ENCODE measurements at places on chromosomes 16 and 17. TPM values are rescaled to one million over a fixed set of nuclear protein-coding genes. Genes with fewer than 3 reads are reported as not detected.

The RCVRN gene
- total RNA-seq, result not detected

The TPSD1 gene
- not detected for total RNA-seq

The RSKR gene
- 5.0 TPM for total RNA-seq

The MYOCD gene
- 3.2 TPM for total RNA-seq

The CA7 gene
- total RNA-seq, result not detected

The TAT gene
- total RNA-seq, result not detected

The WNT3 gene
- total RNA-seq, result 4.0 TPM

The SLX4 gene
- total RNA-seq, result 6.0 TPM

The ORC6 gene
- 73.8 TPM for total RNA-seq

- no peak for DNase-seq
Observed at GRCh38 chr17:8436844-8437171, 1.1 kb downstream of the NDEL1 start.

- no peak for DNase-seq
Observed at GRCh38 chr16:83011939-83012338, 385.2 kb downstream of the CDH13 start.

GRCh38 chr17:48113201-48113676 lies 5.7 kb downstream of the SNX11 start:
- no peak for DNase-seq

DNA sequence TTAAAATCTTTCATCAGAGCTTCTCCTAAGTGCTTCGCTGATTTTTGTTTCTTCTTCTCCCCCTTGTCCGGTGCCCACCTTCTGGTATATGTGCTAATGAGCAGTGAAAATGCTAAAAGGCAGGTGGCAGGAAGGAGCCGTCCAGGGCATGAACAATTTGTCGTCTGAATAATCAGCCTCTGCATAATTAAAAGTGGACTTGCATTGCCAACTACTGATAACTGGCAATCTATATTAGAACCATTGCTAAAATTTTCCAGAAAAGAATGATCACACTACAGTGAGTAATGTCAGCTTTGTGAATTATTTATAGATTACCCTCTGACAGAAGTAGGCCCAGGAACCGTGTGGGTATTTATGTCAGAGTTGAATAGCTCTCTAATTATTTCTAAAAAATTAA lies 28.1 kb downstream of the SERPINF1 start:
- DNase-seq, result no peak

GRCh38 chr17:64534187-64534586 lies 27.4 kb downstream of the CEP95 start:
- DNase-seq, result no peak

DNA sequence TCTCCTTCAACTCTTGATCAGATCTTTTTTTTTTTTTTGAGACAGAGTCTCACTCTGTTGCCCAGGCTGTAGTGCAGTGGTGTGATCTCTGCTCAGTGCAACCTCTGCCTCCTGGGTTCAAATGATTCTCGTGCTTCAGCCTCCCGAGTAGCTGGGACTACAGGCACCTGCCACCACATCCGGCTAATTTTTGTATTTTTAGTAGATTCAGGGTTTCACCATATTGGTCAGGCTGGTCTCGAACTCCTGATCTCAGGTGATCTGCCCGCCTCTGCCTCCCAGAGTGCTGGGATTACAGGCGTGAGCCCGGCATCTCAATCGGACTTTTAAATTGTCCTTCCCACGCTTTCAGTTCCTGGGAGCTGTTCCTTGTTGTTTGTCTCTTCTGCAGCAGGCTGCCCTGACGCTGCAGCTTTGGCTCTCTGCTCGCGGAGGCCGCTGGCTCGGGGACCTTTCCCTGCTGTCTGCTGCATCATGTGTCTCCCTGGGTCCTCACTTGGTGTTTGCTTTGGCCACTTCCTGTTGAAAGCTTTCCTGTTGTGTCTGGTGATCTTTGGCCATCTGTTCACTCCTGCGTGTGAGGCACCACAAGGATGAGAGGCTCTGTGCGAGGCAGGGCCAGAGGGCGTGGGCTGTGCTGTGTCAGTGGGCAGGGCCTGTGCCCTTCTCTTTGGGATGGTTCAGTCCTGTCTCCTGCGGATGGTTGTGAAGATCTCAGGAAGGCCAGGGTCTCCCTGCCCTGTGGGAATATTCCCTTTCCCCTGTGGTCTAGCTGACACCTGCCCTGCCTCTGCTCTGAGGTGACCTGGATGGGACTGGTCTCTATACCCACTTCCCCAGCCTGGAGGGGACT lies 18.4 kb upstream of the CAPN15 start:
- no peak for DNase-seq

DNA sequence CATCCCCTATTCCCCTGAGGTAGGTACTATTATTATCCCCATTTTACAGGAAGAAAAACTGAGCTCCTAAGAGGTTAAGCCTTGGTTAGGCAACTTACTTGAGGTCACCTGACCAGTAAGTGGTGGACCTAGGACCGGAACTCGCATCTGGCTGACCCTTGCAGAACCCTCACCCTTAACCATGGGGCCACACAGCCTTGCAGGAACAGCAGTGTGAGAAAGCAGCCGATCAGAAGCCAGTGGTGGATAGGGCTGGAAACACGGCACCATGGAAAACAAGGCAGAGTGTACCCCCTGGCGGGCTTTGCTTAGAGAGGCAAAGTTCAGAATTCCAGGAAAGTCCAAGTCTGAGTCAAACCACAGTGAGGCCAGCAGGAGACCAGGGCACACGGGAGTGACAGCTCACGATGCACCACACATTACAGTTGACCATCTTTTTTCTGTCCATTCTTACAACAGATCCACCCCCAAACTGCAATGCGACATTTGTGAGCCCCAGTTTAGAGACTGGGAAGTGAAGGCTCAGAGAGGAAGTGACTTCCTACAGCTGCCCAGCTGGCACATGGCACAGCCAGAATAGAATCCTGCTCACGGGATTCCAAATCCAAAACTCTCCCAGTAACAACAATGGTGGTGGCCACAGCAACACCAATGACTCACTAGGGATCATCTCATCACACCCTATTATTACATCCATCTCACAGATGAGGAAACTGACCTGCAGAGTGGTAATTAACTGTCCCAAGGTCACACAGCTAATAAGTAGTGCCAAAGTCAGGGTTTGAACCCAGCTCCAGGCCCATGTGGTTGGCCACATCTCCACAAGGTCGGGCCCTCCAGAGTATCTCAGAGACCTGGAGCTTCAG lies 20.3 kb downstream of the KIFC3 start:
- DNase-seq, result peak; percentile 32

- DNase-seq, result peak; percentile 89
Observed at GRCh38 chr16:57736419-57737351, 1.1 kb downstream of the KATNB1 start.

- peak; percentile 81 for DNase-seq
Observed at GRCh38 chr17:77109764-77110359, 30.9 kb upstream of the SEC14L1 start.

- no peak for DNase-seq
Observed at GRCh38 chr16:71867939-71868338, 16.0 kb downstream of the ZNF821 start.

DNA sequence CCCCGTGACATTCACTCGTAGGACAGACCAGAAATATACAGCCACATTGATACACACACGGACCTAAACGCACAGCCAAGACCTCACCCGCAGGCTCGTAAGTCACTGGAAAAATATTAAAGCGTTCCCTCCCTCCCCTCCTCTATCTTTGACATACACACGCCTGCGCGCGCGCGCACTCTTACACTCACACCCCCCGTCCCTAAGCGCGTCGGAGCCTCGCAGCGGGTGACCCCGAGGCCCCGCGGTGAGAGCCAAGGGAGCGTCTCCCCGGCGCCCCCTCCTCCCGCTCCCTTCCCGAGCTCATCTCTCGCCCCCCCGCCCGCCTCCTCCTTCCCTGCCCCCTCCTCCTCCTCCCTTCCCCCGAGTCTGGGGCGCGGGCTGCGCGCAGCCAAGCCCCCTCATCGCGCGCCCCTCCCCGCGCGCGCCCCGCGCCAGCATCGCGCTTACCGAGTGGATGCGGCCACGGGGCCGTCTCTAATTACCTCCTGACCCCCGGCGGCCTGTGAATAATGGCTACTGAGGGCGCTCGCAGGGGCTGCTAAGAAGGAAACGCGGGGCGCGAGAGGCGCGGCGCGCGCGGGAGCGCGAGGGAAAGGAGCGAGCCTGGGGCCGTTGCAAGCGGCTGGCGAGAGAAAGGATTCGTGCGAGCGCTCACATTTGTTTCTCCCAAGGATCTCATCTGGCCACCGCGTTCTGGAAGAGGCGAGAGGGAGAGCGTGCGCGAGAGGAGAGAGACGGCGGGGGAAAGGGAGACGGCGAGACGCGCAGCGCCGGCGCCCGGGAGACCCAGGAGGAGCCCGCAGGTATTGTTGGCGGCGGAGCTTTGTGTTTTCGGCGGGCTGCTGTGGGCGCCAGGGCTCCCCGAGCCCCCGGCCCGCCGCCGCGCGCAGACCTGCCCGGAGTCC lies 42.4 kb downstream of the RAI1 start:
- DNase-seq, result peak; percentile 65

- no peak for DNase-seq
Observed at GRCh38 chr17:63995626-63996025, 2.5 kb upstream of the PRR29 start.

- DNase-seq, result no peak
Observed at GRCh38 chr16:47481698-47482374, 20.7 kb downstream of the PHKB start.

DNA sequence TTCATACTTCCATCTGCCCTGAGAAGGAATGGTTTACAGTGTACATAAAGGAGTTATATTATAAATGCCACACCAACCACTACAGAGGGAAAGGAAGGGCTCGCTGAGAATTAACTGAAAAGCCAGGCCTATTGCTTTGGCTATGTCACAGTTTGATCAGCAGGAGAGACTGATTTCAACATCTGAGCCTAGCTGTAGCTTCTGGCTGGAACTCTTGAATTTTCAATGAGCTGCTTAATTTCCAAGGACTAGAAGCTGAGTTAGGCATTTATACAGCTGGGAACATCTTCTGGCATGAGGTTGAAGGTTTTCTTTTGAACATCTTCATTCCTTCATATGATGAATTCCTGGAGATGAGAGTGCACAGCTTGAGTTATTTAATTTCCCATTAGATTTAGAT lies 47.6 kb upstream of the GNAO1 start:
- no peak for DNase-seq

DNA sequence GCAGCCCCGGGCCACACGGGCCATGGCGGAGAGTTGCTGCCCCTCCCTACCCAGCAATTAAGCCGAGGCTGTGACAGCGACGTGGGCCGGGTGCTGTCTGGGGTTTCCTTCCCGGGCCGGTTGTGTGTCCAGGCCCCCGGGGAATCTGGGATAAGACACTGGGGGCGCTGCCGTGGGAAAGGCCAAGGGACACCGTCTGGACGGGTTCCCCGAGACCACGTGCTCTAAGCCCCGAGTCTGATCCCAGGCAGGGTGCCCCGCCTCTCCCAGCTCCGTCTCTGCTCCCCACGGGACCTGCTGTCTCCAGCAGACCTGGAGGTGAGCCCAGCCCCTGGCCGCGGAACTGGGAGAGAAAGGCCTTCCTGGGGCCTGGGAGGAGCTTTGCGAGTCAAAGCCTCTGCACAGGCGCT lies 92.2 kb downstream of the IRX3 start:
- DNase-seq, result no peak

GRCh38 chr17:45850468-45850867 lies 5.8 kb downstream of the SPPL2C start:
- DNase-seq, result no peak

DNA sequence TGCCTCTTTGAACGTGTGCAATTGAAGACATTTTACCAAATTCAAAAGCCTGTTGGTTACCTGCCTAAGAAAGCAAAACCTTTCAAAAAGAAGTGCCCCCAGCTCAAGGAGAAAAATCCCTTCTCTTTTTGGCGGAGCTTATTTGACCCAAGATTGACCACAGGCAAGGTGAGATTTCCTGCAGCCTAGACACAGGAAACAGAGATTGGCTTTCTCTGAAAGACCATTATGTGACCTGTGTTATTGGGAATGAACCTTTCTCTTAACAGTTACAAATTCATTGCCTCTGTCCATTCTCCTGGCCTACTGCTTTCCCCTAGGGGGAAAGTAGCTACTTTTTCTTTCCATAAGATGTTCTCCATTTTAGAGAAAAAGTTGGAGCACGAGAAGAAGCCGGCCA lies 42.1 kb upstream of the MAF start:
- no peak for DNase-seq

- DNase-seq, result no peak
Observed at GRCh38 chr16:67015313-67015731, 13.6 kb upstream of the CBFB start.

GRCh38 chr17:50269477-50270434 lies 4.5 kb upstream of the TMEM92 start:
- peak; percentile 89 for DNase-seq

DNA sequence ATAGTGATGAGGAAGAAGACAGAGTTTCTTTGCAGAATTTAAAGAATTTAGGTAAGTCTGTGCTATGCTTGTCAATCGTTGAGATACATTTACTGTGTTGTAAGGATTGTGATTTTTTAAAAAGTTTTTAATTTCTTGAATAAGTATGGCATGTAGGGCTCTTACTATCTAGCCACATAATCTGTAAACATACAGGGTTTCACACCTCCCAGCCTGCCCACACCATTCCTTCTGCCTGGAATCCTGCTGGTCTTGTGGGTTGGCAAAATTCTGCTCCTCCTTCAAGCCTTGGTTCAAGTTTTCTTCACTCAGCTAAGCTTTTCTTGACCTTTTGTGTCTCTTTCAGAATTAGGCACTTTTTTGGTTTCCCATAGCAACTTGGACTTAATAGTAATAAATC lies 7.5 kb downstream of the ZNHIT3 start:
- no peak for DNase-seq

All from SJSA1 (cell line).